NCI-H187 treated with DMSO at 0.1 percent for 48 hours (cell line): ENCODE measurements at places on chromosomes 6 and 20.
A peak's percentile ranks its signal among the peaks of the same experiment; 100 is the strongest.

- DNase-seq: no peak
These were observed 48.1 kb downstream of the KCNS1 start for GRCh38 chr20:45052698-45053429.

DNA sequence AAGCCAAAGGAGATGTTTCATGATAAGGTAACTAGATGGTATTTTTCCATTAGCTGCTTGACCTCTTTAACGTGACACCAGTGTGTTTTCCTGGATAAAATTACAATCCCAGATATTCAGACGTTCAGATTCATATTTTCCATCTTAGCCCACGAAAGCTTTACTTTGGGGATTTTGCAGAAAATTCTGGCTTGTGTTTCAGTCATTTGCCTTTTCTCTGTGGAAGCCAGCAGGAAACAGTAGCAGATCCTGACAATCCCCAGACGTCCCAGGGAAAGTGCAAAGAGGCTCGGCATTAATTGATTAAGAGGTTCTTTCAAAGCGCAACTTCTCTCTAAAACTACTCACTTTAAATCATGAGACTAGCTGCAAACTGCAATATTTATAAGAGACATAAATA is 243.6 kb downstream of the UST start:
- no peak for DNase-seq

DNA sequence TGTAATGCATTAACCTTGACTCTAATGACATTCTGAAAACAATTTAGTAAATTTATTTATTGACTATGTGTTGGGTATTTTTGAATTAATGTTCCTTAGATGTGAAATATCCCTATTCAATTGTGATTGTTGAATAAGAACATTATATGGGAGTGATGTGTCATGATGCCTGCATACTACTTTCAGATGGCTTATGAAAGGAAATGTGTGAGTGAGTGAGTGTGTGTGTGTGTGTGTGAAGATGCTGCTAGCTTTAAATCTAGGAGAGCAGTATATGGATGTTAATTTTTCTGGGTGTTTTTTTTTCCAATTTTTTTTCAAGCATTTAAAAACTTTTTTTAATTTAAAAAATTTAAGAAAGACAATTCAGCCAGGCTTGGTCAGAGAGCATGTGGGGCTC is 32.5 kb upstream of the NT5E start:
- no peak for DNase-seq

DNA sequence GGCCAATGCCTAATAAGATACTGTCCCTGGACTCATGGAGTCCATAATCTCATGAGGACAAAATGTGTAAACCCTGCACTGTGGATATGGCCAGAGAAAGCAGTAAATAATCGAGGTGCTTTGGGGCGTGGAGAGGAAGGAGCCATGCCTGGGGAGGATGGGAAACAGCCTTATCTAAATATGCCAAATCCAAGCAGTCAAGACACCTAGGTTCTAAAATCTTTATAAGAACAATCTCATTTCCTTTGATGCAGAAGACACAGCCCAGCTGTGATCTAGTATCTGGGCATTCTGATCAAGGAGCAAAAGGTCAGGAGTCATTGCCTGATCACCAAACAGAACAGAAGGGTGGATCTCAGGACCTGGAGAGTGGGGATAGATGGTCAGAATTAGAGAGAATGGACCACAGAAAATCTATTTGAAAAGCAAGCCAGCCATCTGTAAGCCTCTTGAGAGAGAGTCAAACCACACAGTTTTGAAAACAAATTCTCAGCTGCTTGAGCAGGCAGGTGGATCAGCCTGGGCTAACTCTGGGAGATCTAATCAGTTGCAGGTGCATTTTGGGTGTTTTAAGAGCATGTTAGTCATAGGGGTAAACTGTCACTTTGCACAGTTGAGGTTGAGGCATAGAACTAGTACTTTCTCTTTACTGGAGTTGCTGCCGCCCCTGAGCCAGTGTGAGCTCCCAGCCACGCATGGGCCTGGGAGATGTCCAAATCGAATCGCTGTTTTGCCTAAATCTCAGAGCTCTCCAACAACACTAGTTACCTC is 130.8 kb upstream of the TNFAIP3 start:
- no peak for DNase-seq

- DNase-seq: no peak
These were observed 358.4 kb downstream of the THBS2 start for GRCh38 chr6:168895102-168895812.

DNA sequence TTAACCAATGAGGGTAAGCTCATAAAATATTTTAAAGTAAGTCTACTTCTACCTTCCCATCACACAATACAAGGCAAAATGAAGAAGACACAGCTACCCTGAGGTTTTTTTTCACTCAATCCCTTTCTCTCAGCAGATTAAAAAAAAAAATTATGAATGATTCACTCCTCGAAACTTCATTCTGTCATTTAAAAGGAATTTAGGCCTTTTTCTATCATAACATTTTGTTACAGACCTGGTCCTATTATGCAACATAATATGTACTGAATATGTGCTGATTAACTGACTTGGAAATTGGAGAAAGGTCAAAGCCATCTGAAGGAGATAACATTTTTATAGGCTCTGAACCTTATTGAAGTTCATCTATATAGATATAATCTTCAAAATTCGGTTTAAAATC is 45.5 kb downstream of the PRL start:
- no peak for DNase-seq

DNA sequence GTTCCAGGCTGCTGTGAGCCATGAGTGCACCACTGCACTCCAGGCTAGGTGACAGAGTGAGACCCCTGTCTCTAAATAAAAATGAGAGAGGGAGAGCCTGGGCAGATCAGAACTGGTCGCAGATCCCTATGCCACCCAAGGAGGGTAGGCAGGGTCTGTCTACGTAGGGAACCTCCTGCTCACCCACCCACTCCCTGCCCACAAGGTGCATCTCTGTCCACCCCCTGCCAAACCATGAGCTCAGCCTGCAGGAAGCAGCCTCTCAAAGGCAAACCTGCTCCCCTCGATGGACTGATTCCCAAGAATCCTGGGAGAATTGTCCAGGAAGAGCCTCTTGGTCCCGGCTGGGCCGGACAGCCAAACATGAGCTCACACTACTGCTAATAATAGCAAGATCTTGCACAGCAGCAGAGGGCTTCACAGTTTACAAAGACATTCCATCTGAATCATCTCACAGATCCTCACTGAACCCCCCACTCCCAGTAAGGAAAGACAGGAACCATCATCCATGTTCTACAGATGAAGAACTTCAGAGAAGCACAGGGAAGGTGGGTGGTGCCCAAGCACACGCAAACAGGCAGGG is 27.8 kb upstream of the TLDC2 start:
- no peak for DNase-seq

DNA sequence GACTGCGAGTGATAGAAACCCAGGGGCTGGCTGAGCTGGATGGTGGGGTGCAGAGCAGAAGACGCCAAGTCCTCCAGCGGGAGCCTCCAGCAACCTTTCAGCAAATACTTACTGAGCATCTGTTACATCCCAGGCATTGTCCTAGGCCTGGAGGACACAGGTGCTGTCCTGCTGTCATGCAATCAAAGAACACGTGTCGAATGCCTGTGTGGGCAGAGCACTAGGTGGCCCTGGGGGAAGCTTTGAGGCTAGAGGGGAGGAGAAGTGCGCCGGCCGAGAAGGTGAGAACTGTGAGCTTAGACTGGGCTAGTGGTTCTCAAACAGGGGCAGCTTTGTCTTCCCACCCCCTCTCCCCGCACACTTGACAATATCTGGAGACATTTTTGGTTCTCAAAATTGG is 233.6 kb downstream of the BMP7 start:
- no peak for DNase-seq

DNA sequence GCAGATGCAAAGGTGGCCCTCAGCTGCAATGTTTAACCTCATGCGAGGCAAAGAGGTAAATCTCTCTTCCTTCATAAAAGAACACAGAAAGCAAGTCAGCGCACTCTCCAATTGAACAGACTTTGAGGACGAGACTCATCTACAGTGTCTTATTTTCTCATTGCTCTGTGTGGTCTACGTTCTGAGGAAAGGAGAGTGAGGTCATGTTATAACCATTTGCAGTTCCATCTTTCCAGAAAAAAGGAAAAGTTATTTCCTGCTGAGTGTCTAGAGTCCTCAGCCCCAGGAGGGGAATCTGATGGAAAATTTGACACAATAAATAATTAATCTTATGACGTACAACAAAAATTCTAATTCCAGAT is 35.6 kb upstream of the THBS2 start:
- DNase-seq: no peak

- no peak for DNase-seq
These were observed 25.1 kb downstream of the RNF217 start for GRCh38 chr6:124987291-124987690.

DNA sequence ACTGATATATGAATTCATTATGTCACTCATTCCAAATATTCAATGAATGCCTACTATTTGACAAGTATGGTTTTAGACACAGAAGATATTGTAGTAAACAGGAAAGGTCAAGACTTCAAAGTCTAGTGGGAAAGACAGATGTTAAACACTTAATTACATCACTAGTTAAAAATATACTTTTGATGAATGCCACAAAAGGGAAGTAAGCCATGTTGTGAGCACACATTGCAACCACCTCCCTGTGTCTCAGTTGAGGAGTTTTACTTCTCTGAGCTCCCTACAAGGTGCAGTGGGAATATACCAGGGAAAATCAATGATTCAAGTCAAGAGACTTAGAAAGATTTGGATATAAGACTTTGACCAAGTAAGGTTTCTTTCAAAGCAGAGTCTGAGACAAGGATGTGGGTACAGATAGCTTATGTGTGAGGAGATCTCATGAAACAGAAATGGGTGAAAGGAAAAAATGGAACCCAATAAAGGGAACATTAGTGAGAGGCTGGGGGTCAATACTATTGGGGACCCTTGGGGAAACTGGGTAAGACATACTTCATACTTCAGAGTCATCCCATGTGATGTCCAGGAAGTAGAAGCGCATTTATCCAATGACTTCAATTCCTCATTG is 503.7 kb downstream of the KIF16B start:
- DNase-seq: no peak

GRCh38 chr6:21091411-21091810 is 502.1 kb upstream of the SOX4 start:
- DNase-seq: no peak

DNA sequence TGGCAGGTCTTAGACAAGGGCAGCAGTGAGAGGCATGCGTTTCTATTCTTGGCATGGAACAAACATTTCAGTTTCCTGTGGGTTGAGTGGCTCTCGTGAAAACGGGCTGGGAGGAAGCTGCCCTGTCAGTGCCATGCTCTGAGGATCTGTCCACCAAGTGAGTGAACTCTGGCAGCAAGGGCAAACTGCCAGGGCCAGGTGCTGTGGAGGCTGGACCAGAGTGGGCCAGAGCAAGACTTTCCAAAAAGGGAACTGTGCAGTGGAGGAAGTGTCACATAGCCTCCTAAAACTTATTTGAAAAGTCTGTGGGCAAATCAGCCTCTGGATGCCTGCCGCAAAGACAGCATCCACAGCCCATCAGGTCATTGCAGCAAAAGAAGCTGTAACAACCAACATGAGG is 44.2 kb upstream of the TAB2 start:
- no peak for DNase-seq

DNA sequence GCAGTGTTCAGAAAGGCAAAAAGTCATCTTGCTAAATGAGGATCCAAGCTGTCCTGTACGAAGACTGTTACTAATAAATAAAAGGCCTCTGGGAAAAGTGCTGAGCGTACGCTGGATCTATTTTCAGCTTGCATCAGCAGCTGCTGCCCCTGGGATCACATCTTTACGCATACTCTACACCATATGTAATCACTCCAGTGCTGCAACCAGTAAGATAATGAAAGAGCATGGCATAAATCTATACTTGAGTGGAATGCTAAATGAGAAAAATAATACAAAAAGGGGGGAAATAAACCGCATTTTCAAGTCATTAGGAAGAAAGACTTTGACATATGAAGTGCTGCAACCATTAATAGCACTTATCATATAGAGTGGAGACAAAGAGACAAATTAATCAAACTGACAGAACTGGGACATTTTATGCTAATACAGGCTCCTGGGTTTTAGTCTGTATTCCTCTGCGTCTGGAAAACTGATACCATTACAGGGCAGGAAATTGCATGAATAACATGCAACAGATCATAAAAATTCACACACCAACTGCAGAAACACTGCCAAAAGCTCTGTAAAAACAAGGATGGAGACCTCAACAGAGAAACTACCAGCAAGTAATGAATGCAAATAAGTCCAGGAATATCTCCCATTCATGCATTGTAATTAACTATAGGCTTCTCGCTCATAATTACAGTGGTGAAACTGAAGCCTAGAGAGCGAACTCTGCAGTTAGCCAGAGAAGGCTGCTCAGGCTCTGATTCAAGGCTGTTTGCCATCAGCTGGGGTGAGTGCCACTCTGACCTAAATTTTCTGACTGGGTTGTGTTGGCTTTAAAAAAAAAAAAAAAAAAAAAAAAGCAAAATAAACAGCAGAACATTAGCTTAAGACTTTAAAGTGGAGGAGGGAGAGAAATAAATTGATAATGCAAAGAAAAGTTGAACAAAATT is 83.8 kb downstream of the GJA10 start:
- peak; percentile 97 for DNase-seq

- DNase-seq: no peak
These were observed 3.8 kb downstream of the ZNF335 start for GRCh38 chr20:45968081-45968671.
